Activated naive CD4-positive, alpha-beta T cell treated with anti-CD3 and anti-CD28 coated beads, Interleukin-2, amount 10 ng/mL, durations not matched to agents 7 days and 5 days (primary cell): ENCODE measurements at places on chromosomes 5 and 9.

- DNase-seq = no peak
These were observed 497.0 kb upstream of the TNC start for GRCh38 chr9:115615000-115615401.

DNA sequence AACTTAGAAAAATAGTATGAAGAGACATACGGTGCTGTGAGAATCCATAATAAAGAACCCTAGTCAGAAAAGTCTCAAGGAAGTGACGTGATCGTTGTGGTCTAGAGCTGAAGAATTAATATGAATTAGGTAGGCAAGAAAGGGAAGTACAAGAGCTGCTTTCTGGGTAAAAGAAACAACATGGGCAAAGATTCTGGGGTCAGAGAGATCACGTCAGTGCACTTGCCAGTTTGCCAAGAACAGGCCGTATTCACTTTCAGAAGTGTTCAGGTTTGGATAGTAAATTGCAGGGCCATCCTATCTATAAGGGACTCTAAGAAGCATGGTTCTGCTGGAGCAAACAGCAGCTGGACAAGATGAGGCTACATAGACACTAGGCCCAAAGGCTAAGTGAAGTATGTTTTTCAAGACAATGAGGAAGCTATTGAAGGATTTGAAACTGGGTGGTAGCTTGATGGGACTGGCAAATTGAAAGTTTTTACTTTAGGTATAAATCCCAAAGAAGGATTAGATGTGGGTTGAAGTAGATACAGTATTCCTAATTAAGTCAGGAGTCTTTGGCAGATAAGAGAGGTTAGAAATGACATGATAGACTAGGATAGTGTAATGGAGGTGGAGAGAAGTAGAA is 4.8 kb upstream of the CHD1 start:
- DNase-seq = peak; percentile 40

- DNase-seq = no peak
These were observed 25.6 kb downstream of the OR2V2 start for GRCh38 chr5:181173027-181173419.

GRCh38 chr9:95181835-95182234 is 135.7 kb downstream of the FANCC start:
- no peak for DNase-seq

DNA sequence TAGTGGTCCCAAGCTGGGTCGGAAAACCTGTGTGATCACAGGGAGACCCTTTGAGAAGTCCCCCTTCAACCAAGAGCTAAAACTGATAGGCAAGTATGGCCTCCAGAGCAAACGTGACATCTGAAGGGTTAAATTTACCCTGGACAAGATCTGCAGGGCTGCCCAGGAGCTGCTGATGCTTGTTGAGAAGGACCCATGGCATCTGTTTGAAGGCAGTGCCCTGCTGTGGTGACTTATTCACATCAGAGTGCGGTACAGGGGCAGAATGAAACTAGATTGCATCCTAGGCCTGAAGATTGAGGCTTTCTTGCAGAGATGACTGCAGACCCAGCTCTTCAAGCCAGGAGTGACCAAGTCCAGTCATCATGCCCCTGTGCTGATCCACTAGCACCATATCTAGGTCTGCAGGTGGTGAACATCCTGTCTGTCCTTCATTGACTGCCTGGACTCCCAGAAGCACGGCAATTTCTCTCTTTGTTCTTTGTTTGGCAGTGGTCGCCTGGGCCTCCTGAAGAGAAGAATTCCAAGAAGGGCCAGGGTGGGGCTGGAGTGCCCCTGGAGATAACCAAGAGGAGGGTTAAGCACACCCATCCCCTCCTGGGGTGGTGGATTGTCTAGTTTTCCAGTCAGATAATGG is 25.7 kb upstream of the CHD1 start:
- DNase-seq = no peak

DNA sequence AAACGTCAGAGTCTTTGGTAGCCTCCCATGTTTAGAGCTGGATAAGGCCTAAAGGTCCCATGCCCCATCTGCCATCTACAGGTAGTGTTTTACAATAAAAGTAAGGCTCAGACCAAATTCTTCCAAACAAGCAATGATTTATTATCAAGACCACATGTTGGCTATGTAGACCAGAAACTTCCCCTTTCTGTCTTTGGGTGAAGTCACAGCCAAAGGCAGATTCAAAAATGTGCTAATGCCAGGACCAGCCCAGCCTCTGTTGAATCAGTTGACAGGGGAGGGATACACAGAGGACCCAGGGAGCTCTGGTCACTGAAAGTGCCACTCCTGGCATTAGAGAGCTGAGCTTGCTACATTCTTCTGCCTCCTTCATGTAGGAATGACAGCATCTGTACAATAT is 360.8 kb downstream of the NTRK2 start:
- no peak for DNase-seq

GRCh38 chr9:13377171-13377925 is 97.9 kb upstream of the MPDZ start:
- DNase-seq = no peak

DNA sequence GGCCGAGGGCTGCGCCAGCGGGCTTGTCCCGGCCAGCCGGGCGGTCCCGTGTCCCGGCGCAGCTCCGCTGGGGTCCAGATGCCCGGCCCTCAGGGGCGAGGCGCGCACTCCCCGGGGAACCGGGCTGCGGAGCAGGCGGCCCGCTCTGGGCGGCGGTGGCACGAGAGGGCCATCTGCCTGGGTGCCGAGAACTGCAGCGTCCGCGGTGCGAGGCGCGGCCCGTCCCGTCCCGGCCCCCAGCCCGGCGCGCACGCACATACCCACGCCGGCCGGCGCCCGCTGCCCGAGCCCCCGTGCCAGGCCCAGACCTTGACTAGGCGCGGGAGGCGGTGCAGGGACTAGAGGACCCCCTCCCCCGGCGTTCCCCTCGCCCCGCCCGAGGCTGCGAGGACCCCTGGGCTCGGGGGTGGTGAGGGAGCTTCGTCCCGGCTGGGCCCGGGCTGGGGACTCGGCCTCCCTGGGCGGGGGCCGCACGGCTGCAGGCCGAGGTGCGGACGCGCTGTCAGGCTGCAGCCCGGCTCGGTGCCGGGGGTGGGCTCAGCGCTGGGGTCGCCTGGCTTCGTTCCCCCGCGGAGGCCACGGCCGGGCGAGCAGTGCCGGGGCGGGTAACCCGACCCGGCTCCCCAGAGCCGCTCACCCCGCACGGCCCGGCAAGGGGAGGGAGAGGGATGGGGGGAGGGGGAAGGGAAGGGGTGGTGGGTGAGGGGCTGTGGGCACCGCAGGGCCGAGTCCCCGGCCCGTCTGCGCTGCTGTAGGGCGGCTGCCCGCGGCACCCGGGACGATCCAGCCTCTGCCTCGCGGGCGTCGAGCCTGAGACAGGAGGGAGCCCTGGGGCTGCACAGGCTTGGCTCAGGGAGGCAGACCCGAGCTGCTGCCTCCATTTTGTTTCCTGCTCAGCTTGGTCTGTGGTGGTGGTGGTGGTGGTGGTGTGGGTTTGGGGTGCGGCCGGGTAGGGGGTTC is 1.2 kb upstream of the NSD1 start:
- DNase-seq = peak; percentile 57

GRCh38 chr9:88642336-88642735 is 107.4 kb downstream of the NXNL2 start:
- DNase-seq = no peak

GRCh38 chr5:172972552-172972951 is 11.0 kb upstream of the ATP6V0E1 start:
- DNase-seq = no peak

- no peak for DNase-seq
These were observed 22.6 kb upstream of the ORM1 start for GRCh38 chr9:114300153-114300845.

DNA sequence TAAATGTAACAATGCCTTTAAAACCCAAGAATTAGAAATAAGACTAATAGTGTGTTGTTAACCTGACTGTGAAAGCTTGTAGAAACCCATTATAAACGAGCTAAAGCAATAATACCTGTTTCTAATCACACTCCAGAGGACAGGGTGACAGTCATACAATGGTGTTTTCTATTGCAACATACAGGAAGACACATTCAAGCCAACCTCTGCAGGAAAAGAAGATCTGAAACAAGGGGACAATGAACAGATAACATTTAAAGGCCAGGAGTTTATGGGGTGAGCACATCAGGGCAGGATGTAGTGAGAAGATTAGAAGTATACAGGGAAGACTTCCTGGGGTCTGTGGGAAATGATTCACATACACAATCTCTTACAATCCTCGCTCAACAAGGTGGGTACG is 13.8 kb downstream of the BARHL1 start:
- no peak for DNase-seq

GRCh38 chr9:18215626-18216025 is 258.3 kb upstream of the ADAMTSL1 start:
- no peak for DNase-seq

GRCh38 chr9:116337015-116337414 is 183.4 kb downstream of the PAPPA start:
- no peak for DNase-seq

GRCh38 chr5:159887050-159887449 is 29.2 kb upstream of the ADRA1B start:
- DNase-seq = no peak

GRCh38 chr9:106758911-106759310 is 104.1 kb upstream of the ZNF462 start:
- DNase-seq = no peak

GRCh38 chr5:95731571-95732554 is 727 bp downstream of the RHOBTB3 start:
- DNase-seq = peak; percentile 60

DNA sequence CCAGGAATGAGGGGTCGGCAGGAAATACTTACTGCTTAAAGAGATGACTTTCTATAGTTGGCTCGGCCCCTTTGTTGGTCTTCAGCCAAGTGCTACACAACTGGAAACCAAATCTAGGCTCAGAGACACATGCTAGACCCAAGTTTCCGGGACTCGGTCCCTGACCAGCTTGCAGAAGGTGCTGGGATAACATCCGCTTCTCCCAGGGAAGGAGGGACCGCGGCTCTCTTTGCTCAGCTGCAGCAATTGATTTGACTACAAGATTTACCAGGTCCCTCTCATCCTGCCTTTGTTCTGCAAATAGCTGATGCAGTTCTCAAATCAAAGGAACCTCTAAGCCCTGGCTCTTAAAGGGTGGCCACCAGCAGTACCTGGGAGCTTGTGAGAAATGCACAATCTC is 314.7 kb downstream of the MLLT3 start:
- no peak for DNase-seq

DNA sequence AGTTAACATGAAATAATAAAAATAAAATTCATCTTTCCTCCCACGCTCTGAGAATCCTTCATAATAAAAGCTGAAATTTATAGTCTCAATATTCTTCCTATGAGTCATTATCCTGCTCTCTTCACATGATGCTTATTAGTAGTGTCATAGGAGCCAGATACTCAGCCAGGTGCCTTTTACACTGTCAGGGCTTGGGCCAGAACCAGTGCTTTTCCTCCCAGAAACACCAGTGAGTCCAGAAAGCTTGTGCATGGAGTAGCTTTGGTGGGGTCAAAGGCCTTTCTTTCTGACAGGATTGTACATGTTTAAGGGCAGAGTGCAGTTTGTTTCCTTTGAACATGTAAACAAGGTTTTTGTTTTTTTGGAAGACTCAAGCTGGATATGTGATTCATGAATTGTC is 6.8 kb downstream of the LSM11 start:
- DNase-seq = no peak

DNA sequence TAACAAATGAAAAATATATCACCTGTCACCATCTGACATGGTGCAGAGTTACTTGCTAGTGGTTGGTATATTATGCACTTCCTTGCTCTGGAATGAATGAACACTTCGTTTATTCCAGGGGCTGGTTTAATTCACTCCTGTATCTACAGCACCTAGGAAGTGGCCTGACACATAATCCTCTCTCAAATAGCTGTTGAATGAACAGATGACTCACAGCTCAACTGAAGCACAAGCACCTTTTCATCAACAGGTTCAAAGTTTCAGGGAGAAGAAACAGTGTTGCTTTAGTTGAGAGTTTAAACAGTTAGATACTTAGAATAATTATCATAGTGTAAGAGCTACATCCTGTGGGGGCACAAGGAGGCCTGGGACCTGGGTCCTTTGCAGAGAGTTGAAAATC is 135.0 kb upstream of the DAP start:
- no peak for DNase-seq

DNA sequence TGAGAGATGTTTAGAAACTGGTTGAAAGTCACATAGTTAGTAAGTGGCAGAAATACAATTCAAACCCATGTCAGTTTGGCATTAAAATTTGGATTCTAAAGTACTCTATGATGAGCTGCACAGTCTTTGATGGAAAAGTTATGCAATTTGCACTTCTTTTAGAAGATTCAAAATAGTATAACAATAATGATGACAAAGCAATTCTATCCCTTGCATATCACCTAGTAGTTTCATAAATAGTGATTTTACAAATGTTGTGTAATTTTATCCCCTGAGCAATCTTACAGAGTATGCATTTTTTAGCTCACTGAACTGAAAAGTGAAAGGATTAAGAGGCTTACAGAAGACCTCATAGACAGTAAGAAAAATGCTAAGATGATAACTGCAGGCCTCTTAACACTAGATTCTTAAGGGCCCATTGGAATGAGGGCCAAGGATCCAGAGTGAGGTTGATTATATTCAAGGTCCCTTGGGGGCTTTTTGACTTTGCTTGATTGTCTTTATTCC is 3.7 kb downstream of the C5orf46 start:
- DNase-seq = no peak

DNA sequence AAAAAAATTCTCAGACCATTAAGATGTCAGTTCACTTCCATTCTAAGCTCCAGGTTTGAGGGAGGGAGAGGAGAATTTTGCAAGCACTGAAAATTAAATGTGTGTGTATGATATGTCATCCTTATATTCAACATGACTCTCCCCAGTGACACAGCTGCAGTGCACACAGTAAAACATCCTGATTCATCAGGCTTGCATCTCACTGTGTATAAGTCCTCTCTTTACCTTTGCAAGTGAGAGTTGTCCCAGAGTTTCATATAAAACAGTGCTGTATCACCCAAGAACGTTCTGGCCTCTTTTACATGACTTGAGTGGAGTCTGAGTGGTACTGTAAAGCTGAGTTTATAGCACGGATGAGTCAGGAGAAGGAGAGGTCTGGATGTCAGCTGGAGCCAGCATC is 50.0 kb downstream of the DMRT2 start:
- no peak for DNase-seq

GRCh38 chr9:33995449-33995848 is 53.2 kb downstream of the UBAP2 start:
- no peak for DNase-seq

DNA sequence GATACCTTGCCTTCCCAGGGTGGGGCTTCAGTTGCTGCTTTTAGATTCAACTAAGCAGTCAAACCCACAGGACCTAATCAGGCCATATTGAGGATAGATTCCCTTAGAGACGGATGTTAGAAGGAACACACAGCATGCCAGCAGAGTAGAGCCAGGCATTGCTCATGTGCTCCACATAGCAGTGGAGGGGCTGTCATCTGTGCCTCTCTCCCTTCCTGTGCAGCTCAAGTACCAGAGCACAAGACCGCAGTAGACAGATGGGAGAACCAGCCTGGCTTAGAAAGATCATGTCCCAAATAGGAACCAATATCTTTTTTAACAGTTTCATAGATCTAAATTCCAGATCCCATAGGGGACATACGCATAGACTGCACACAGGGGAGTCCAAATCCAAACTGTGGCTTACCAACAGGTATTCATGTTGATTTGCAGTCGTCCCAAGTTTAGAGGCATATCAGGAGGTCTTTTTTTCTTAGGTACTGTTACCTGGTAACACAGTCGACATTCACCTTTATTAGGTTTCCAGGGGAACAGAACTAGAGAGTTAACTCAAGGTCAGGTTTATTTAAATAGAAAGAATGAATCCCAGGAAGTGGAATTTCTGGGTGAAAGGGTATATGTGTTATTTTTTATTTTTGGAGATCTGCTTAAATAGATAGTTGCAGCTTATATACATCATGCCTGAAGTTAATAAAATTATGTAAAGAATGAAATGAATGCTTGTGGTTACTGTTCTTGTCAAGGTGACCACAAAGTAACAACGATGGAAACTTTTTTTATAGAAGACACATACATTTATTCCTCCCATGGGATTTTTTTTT is 43.5 kb upstream of the PCAT7 start:
- DNase-seq = no peak
